ENCODE measurements at places on chromosomes 13 and 19.

DNA sequence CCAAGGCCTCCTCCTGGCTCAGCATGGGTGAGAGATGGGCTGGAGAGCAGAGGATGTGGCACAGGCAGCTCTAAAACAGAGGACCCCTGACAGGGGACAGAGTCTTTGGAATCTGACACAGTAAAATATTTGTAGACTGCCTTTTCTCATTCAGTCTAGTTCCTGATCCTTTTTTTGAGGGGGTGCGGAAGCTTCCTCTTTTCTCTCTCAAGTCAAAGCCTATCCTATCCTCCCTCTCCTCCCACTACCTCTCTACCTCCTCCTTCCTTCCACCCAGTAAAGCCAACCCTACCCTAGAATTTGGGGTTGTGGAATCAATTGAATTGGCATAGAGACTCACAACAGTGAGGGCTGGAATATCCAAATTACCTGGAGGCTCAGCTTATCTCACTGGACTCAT lies 82.0 kb downstream of the TEX26 start:
- no peak for DNase-seq

DNA sequence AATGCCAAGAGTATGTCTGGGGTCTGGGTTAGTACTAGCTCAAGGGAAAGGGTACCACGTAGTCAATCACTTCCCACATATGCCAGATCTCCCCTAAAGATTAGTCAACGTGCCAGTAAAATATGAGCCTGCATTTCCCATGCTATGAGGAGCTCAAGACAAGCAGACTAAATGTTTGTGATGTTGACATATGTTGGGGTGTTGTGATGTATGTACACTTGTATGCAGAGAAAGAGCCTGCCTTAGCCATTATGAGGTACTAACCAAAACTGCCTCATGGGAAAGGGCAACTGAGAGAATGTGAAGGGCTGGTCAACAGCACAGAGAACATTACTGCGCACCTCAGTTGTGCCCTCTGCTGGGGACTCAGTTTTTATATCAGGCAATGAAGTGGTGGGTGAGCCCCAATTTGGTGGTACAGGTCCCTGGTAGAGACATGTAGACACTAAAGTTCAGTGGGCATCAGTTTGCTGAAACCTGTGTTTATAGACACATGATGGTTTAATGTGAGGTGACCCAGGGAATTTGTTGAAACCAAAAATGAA lies 287.0 kb downstream of the DCT start:
- peak; percentile 20 for DNase-seq

- no peak for DNase-seq
These were observed 604.5 kb downstream of the FGF9 start for GRCh38 chr13:22275393-22275792.

GRCh38 chr13:106286811-106287210 lies 248.7 kb downstream of the EFNB2 start:
- DNase-seq: no peak

GRCh38 chr13:44932171-44932849 lies 57.0 kb downstream of the NUFIP1 start:
- no peak for DNase-seq

- no peak for DNase-seq
These were observed 868 bp upstream of the UBAC2 start for GRCh38 chr13:99199541-99200431.

DNA sequence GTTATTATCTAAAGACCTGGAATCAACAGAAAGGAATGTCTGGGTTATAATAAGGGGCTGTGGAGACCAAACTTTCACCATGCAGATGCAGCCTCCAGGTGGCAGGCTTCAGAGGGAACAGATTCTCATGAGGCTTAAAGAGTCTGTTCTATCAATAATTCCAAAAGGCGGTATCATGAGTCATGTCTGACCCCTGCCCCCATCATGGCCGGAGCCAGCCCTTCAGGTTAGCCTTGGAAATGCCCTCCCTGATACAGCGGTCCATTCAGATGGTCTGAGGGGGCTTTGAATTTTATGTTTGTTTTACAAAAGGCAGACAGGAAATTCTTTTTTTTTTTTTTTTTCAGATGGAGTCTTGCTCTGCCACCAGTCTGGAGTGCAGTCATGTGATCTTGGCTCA lies 21.7 kb upstream of the LAMP1 start:
- DNase-seq: no peak

GRCh38 chr13:44230071-44230470 lies 143.6 kb upstream of the SERP2 start:
- DNase-seq: no peak

GRCh38 chr13:76937281-76937820 lies 11.0 kb upstream of the ACOD1 start:
- DNase-seq: no peak

DNA sequence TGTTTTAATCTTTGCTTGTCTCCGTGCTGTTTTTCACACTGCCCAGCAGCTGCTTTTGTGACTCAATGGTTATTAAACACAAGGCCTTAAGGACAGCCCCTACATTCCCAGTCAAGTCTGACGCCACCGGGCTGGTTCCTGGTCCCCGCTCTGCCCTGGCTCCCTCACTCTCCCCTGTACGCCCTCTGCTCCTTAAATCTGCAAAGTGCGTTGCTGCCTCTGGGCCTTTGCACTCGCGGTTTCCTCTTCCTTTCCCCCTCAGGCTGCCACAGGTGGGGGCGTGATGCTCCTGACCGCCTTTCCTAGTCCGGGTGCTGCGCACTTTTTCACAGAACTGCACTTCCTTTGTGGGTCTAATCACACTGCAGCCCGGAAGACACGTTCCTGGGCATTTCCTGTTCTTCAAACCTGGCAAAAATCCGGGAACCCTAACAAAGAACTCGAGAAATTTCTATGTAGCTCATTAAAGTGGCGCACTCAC lies 25.6 kb downstream of the NOSIP start:
- no peak for DNase-seq

- no peak for DNase-seq
These were observed 25.6 kb upstream of the CXCL17 start for GRCh38 chr19:42468273-42468796.

GRCh38 chr13:69617587-69617986 lies 490.0 kb upstream of the ATXN8OS start:
- no peak for DNase-seq

- no peak for DNase-seq
These were observed 84.7 kb downstream of the KL start for GRCh38 chr13:33100886-33101285.

GRCh38 chr13:113500530-113501265 lies 10.2 kb upstream of the DCUN1D2 start:
- no peak for DNase-seq

GRCh38 chr13:50476577-50477285 lies 366.8 kb downstream of the DLEU7 start:
- no peak for DNase-seq

GRCh38 chr13:108859197-108860012 lies 230.0 kb downstream of the MYO16 start:
- DNase-seq: no peak

- no peak for DNase-seq
These were observed 13.6 kb downstream of the HIPK4 start for GRCh38 chr19:40376286-40376862.

- DNase-seq: no peak
These were observed 207.6 kb downstream of the DNAJC15 start for GRCh38 chr13:43230989-43231388.

DNA sequence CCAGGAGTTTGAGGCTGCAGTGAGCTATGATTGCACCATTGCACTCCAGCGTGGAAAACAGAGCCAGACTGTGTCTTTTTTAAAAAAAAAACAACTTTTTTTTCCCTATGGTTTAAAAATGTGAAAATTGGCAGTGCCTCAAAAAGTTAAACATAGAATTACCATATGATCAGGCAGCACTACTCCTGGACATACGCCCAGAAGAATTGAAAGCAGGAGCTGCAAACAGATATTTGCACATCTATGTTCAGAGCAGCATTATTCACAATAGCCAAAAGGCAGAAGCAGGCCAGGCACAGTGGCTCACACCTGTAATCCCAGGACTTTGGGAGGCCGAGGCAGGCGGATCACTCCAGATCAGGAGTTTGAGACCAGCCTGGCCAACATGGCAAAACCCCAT lies 3.8 kb upstream of the RETN start:
- DNase-seq: no peak

- DNase-seq: no peak
These were observed 31.2 kb downstream of the DLEU7 start for GRCh38 chr13:50812242-50812641.

- DNase-seq: no peak
These were observed 50.4 kb downstream of the GPR12 start for GRCh38 chr13:26710166-26710565.

- no peak for DNase-seq
These were observed 9.1 kb downstream of the NFIC start for GRCh38 chr19:3375221-3376090.

GRCh38 chr13:97834250-97834649 lies 119.2 kb upstream of the IPO5 start:
- no peak for DNase-seq

Data from DMS153 (cell line).